ENCODE measurements at places on chromosomes 5 and 9.

GRCh38 chr5:173494446-173494845 lies 122.0 kb downstream of the BOD1 start:
- DNase-seq, result no peak

- DNase-seq, result no peak
Observed at GRCh38 chr5:97606531-97606930, 423.5 kb upstream of the RIOK2 start.

DNA sequence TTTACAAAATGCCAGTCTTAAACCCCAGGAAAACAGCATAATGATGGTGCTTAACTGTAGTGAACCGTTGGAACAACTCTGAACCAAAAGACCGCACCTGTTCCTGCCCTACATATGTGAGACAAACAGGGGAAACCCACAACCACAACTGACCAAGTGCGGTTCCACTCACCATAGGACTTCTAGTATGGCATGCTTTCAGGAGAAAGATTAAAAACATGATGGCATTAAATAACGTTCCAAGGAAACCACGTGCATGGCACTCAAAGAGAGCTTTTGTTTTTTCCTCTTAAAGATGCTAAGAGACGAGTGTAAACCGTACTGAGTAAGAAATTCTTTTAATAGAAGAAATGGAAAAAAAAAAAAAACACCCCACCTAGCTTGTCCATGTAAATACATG lies 119.8 kb downstream of the SSBP2 start:
- DNase-seq, result peak; percentile 69

DNA sequence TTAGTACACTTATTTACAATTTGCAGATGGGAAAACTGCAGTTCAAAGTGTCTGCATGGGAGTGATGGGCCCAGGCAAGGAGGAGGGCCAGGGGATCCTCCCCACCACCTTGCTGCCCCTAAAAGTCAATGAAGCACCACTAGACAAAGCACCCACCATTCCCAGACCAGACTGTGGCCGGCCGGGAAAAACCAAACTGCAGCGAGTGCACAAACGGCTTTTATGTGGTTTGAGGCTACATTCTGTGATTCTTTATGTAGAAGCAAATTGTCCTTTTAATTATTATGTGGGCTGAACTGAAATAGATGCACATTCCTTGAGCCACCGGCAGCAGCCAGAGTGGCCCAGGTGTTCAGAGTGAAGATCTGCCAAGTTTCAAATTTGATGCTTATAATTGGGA lies 585.3 kb upstream of the KLF4 start:
- no peak for DNase-seq

DNA sequence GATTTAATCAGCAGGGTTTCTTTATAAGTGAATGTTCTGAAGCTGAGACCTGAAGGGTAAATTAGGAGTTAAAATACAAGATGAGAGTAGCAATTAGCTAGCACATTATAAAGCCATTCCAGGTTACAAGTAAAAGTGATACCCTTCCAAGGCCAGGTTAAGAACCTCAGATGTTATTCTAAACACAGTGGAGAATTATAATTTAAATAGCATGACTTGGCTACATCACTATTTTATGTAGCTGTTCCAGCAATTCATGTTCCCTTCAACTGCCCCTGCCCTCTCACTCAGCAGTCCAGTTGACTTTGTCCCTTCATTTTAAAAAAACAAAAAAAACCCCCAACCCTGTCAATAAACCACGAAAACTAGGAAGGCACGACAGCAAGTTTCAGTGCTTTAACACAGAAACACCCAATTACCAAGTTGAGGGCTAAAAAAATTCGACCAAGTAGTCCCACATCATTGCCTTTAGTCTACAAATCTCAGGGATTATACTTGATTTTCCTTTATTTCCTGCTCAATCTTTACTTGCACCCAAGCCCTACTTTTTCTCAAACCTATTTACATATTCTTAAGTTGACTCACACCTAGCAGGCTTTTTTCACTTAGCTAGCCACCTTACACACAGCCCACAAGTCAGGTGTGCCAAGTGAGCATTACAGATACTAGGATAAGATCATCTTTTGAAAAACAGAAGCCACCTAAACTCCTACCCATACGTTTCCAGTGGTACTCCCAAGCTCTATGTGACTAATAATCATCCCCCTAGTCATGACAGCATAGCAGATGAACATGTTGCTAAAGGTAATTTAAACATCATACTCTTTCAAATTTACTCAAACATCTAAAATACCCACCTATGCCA lies 3.4 kb downstream of the RPL37 start:
- DNase-seq, result no peak

- DNase-seq, result no peak
Observed at GRCh38 chr5:99169309-99169708, 240.5 kb upstream of the CHD1 start.

DNA sequence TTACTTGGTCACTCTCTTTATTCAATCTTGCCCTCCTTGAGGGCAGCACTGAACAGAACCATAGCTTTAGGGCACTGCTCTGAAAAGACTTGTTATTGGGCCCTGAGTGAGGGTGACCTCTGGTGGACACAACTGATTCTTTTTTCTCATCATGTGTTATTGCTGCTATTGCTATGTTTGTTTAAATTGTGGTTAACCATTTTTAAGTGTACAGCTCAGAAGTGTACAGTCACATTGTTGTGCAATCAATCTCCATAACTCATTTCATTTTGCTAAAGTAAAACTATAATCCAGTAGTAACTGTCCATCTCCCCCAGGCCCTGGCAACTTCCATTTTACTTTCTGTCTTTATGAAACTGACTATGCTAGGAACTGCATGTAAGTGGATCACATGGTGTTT lies 351.1 kb upstream of the RIOK2 start:
- peak; percentile 32 for DNase-seq

DNA sequence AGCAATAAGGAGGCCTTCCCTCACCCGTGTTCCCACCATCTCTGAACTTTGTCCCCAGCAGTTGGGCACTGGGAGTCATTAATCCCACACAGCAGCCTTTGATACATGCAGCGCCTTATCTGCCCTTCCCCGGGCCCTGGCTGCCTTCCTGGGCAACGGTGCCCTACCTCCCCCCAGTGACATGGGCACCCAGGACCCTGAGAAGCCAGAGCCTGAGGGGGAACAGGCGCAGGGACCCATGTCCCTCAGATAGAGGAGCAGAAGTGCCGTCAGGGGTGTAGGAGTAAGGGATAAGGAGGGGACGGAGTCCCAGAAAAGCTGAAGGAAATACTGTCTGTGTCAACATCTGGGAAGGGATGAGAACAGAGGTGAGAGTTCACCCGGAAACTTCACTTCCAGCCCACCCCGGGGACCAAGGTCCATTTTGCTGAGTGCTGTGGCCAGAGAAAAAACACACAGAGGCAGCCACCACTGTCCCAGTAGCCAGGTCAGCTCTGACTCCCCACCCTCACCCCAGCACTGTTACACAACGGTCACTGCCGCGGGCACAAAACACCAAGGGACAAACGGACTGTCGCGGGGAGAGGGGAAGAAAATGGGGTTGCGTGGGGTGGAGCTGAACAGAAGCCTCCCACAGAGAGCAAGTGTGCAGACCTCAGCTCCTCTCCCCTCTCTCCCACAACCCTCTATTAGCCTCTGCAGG lies 3.8 kb downstream of the PCDH1 start:
- peak; percentile 16 for DNase-seq

- DNase-seq, result no peak
Observed at GRCh38 chr9:9341203-9341602, 1271.6 kb downstream of the PTPRD start.

GRCh38 chr9:91714020-91714806 lies 235.8 kb downstream of the ROR2 start:
- DNase-seq, result peak; percentile 79

GRCh38 chr5:11760934-11761603 lies 143.2 kb downstream of the CTNND2 start:
- DNase-seq, result no peak

Measured in hematopoietic multipotent progenitor cell treated with erythropoietin and hydrocortisone succinate and interleukin-3 and kit ligand, for 8 days (in vitro differentiated cells).